Endothelial cell (in vitro differentiated cells): ENCODE measurements at places on chromosomes 16 and 17.

- DNase-seq, result no peak
Measured at GRCh38 chr16:65278874-65279273, 157.0 kb upstream of the CDH11 start.

- DNase-seq, result no peak
Measured at GRCh38 chr16:54466233-54466632, 179.6 kb upstream of the IRX3 start.

- DNase-seq, result peak; percentile 41
Measured at GRCh38 chr16:67459066-67459860, 21.7 kb downstream of the ATP6V0D1 start.

GRCh38 chr17:64423881-64424280 is 25.0 kb upstream of the MILR1 start:
- no peak for DNase-seq

DNA sequence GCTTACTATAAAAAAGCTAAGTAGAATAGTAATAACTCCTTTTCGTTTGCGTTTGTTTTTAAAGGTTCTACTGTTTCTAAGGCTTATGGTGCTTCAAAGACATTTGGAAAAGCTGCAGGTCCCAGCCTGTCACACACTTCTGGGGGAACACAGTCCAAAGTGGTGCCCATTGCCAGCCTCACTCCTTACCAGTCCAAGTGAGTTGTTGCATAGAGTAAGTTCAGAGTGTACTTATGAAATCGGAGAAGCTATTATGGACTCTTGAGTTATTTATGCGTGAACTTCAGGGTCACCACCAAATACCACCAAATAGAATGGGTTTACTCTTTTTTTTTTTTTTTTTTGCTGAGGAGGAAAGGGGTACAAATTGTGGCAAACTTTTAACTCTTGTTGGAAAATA is 45.8 kb downstream of the RPA1 start:
- DNase-seq, result no peak

DNA sequence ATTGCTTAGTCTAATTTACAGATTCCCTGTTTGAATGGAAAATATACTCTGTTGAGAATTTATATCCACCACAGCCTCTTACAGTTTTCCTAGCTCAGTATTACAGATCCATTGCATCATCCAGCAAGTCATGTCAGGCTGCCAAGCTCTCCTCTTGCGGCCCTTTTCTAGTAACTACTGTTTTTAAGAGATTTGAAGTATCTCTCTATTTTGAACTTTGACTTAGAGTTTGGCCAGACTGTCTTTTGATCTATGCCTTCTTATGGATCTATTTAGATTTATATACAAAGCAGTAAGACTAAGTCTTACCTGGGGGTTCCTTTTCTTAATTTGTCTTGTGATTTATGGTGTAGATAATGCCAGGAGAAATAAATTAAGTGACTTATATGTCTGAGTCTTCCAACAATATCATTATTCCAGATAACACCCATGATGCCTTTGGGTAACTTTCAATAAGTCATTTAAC is 53.1 kb upstream of the ABCC11 start:
- DNase-seq, result no peak

DNA sequence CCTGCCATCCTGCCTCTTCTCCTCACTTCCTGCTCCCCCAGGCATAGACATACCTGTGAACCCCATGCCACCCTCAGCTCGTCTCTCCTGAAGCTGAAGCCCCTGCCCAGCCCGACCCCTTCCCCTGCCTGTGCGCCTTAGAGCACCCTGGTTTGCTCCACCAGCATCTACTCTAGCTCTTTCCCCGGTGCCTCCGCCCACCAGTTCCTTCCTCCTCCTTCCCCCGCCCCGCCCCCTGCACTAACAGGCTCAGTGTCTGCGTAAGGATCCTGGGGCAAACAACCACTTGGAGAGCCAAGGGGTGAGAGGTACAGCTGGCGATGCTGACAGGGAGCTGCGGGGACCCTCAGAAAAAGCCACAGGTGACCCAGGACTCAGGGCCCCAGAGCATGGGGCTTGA is 1.9 kb downstream of the GPR142 start:
- no peak for DNase-seq

GRCh38 chr16:81908466-81909262 is 102.6 kb downstream of the SDR42E1 start:
- no peak for DNase-seq

DNA sequence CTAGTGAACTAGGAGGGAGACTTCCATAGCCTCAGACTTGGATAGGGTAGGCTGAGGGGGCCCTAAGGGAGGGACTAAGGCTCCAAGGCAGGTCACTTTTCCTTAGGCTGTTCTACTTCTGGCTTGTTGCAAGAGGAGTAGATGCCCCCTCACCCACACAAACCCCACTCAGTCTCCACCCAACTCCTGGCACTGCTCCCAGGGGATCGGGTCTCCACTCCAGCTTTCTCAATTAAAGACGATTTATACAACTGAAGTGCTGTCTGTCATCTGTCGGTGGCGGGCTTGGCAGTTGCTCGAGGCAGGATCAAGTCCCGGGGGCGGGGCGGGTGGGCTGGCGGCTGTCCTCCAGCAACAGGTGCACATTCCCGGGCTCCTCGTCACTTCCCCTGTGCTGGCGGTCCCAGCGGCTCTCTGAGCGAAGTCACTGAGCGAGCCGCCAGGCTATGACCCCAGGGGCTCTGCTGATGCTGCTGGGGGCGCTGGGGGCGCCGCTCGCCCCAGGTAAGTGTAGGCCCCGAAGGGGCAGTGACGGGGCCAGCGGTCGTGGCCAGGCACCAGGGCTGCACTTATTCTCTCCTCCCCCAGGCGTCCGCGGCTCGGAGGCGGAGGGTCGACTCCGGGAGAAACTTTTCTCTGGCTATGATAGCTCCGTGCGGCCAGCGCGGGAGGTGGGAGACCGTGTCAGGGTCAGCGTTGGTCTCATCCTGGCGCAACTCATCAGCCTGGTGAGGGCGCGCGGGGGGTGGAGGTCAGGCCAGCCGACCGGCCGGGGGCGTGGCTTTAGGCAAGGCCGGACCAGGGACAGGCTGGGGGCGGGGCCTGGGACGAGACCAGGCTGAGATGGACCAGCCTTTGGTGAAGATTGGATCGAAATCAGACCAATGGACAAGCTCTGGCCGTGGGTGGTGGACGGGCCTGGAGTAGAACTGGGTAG is at the start of gene CHRNB1:
TSS of gene CHRNB1 (plus strand) at position 380 of the 937 bp plus-strand sequence. CDS start at position 447, 67 bp downstream.
- peak; percentile 79 for DNase-seq

DNA sequence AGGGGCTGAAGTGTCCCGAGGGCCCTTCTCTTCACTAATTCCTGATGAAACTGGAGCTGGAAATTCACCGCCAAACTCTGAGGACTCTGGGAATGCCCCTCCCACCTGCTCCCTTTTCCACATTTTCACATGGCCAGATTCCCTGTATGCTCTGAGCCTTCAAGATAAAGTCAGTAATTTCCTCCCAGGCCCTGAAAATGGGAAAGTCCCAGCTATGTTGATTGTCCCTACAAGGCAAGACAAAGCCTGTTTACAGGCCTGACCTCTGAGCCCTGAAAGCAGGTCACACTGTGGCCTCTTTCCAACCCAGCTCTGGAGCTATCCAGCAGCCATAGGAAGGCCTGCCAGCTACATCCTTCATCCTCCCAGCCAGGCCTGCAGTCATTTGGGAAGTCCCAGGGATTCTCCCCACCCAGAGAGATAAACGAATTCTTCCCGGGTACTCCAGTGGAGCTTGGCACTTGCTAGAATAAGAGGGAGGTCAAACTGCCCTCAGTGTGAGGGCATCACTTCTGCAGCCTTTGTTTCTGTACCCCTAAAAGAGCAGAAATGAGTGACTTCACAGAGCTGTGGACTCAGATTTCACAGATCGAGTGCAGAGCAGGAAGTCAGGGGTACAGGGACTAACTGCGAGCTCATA is 19.6 kb upstream of the CCL2 start:
- DNase-seq, result peak; percentile 26

- DNase-seq, result no peak
Measured at GRCh38 chr17:65389949-65390348, 171.5 kb downstream of the AXIN2 start.

DNA sequence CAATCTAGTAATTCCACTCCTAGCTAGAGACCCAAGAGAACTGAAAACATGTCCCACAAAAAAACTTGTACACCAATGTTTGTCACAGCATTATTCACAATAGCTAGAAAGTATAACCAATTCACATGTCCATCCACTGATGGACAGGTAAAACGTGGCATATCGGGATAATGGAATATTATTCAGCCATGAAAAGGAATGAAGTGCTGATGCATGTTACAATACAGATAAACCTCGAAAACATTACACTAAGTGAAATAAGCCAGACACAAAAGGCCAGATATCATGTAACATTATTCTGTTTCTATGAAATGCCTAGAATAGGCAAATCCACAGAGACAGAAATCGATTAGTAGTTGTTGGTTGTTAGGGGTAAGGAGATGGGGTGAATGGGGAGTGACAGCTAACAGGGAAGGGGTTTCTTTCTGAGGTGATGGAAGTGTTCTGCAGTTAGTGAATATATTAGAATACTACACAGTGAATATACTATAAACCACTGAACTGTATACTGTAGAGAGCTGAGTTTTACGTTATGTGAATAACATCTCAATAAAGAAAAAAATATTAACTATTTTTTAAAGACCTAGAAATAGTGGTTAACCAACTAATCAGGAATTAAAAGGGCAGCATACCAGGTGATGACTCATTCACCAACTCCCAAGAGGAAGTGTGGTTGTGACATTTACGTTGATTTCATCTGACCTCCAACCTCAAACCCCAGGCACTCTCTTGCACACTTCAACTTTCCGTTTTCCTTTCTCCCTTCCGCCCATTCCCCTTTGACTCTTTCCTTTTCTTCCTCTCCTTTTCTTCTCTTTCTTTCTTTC is 48.6 kb downstream of the GAS7 start:
- no peak for DNase-seq

DNA sequence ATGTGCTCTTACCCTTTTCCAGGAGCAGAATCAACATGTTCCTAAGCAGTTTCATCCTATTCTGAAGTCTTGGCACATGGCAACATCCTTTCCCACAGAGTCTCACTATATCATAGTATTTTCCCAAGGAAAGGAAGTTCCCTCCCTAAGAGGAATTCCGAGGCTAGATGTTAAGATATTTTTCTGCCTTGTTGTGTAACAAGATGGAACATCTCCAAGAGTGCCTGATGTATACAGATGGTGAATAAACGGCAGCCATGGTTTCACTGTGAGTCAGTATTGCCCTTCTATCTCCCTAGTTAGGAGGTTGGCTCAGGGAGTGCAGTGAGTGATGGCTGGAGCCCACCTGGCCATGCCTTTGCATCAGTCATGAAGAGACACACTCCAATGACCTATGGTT is 48.2 kb downstream of the SPACA3 start:
- no peak for DNase-seq

DNA sequence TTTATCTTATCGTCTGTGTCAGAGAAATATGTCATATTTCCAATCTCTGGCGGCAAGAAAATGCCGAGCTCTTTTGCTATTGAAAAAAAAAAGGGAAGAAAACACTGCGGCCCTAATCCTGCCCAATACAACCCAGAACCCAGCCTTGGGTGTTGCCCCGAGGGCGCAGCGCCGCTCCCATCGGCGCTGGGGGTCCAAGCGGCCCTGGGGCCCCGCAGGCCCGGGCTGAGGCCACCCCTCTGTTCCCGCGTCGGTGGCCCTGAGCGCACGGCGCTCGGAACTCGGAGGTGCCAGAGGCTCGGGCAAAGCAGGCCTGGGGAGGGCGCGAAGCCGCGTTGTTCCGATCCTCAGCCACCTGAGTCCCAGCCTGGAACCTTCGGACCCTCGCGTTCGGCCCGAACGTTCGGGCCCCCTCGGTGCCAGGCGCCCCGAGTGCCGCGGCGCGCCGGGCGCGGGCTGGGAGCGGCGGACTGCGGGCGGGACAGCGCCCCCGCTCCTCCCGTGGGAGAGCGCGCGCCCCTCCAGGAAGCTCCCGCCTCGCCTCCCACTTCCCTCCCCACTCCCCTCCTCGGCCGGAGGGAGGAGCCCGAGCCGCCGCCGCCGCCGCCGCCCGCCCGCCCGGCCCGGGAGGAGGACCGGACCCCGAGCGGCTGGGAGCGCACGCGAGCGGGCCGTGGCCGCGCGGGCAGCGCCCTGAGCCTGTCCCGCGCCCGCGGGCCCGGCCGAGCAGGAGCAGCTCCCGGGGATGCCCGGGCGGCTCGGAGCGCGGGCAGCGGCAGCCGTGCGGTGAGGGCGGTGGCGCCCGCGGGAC is at the start of gene CPNE2:
TSS of gene CPNE2 (plus strand) at position 609 of the 811 bp plus-strand sequence. CDS start 18,160 bp downstream, outside the sequence.
- DNase-seq, result peak; percentile 67

GRCh38 chr17:50270435-50271362 is 3.6 kb upstream of the TMEM92 start:
- DNase-seq, result no peak

DNA sequence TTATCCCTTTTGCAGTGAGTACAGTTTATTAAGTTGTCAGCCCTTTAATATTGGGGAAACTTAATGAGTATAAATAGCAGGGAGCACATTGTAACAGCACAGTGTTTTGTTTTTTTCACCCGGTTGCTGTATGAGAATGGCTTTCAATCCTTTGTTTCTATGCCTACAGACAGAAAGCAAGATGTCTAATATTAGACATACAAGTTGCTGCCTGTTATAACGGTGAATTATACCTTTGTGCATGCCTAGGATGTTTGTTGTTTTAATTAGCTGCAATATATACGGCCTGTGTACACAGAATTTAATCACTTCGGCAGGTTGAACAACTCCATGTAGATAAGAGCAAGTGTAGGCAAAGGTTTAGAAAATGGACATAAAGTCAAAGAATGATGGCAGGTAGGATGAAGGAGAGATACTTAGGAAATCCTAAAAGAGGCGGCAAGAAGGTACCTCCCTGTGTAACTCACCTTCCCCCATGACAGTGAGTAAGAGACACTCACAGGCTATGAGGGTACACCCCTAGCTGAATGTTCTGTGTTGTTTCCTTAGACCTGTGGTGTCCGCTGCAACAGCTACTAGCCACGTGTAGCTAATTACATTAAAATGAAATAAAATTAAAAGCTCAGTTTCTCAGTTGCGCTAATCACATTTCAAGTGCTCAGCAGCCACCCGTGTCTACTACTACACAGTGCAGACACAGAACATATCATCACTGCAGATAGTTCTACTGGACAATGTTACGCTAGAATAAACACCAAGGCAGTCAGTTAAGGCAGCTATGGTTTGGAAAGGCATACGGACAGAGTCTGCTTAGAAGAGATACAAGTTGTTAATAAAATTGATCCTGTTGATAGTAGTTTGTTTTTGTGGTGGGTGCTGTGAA is 10.9 kb downstream of the SLC7A6OS start:
- no peak for DNase-seq

DNA sequence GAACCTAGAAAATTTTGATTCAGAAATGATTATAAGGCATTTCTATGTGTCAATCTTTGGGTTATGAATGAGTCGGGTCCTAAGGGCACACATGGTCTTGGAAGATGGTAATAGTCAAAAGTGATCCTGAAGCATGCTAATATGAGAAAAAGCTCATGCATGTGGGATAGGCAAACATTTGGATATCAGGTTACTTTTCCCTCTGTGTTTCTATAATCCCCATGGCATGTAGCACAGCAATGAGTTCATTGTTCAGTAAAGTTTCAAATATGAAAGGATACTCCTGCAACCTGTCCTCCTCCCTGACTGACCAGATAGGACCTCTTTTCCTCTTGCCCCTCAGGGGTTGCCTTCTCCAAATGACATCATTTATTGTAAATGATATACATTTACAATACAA is 249.9 kb upstream of the MON1B start:
- no peak for DNase-seq

GRCh38 chr17:45411348-45412105 is 21.1 kb downstream of the ARHGAP27 start:
- no peak for DNase-seq

- DNase-seq, result no peak
Measured at GRCh38 chr17:43445009-43445589, 38.7 kb upstream of the DHX8 start.

GRCh38 chr17:64001091-64001579 is 3.0 kb downstream of the PRR29 start:
- no peak for DNase-seq

- no peak for DNase-seq
Measured at GRCh38 chr17:82645516-82645915, 2.7 kb downstream of the WDR45B start.

GRCh38 chr17:32445497-32445896 is 1.2 kb downstream of the PSMD11 start:
- DNase-seq, result no peak
